GF-D8 (cell line): ENCODE measurements at places on chromosomes 6 and 20.

DNA sequence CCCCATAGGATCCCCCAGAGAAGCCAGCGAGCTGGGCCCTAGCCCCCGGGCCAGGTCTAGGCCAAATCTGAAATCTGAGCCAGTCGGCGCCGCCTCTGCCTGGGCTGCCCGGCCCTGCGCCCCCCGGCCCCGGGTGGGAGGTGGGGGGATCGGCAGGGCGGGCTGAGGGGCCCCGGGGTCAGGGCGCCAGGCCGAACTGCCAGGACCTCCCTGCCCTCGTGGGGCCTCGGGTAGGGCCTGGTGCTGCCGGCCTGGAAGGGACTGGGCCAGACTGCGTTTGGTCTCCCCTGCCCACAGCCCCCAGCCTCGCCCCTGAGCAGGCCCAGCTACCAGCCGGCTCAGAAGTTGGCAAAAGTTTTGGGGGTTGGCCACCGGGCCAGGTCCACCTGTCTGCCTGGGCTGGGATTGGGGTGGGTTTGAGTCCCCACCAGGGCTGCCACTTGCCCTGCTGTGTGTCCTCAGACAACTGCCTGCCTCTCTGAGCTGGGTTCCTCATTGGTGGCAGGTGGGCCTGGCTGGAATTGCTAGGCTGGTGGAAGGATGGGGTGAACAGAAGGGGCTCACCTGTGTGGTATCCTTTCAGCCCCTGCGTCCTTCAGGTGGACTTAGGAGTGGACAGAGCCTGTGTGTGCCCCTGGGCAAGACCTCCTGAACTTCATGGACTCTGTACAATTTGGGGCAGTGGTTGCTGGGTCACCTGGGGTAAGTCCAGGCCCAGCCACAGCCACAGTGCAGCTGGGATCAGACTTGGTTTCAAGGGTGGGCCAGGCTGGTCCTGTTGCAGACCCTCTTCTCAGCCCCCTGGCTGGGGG, 801 bp downstream of the SRC start:
- no peak for DNase-seq

DNA sequence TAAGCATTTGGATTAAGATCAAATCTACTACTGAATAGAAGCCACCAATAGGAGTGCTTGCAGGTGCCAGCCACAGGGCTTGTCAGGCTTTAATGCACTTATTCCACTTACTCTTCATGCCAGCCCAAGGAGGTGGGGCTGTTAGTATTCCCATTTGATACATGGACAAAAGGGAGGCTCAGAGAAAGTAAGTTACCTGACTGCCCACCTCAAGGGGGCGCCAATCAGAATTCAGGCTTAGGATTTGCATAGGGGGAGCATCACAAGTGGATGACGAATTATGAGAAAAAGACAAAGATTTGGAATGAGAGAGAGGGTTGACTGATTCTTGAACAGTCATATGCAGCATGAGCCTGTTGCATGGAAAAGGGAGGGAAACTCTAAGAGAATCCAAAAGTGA, 188.4 kb upstream of the TSHZ2 start:
- DNase-seq, result no peak

- no peak for DNase-seq
Measured at GRCh38 chr6:35016502-35017321, 124.4 kb downstream of the TCP11 start.

DNA sequence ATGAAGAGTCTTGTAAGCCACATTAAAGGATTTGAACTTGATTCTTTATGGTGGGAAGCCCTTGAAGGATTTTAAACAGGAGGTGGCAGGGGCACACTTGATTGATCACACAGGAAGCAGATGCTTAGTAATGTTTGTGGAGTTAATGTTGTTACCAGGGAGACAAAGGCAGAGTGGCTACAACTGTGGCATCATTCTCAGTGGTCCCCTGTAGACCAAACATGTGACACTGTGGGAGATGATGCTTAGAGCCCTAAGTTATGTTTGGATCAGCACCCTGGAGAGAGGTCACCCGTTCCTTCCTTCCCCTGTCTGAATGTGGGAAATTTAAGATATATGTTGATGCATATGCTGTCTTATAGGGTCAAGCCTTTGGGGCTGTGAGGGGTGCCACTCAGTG, 53.2 kb downstream of the EIF2S2 start:
- DNase-seq, result no peak

GRCh38 chr6:65289491-65289890, 417.5 kb downstream of the EYS start:
- DNase-seq, result no peak

- DNase-seq, result no peak
Measured at GRCh38 chr6:6348256-6348655, 27.8 kb upstream of the F13A1 start.

GRCh38 chr6:30722280-30723112, 2.3 kb downstream of the TUBB start:
- DNase-seq, result peak; percentile 39

DNA sequence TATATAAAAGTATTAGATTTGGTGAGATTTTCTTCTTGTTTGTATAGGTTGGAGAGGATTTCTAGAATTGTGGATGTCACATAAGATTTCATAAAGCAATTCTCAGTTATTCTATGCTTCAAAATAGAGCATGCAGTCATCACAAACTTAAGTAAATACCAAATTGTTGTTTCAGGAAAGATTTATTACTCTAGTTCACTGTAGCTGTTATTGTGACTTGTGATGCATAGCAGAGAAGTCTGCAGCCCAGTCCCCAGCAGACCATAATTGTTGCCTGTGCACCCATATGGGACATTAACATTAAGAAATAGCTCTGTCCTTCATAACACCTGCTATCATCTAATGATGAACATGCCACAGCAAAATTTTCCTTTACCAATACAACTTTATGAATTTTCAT, 228.0 kb upstream of the FAM83B start:
- DNase-seq, result no peak

GRCh38 chr6:39338397-39338796, 15.9 kb upstream of the KCNK16 start:
- DNase-seq, result no peak

- DNase-seq, result no peak
Measured at GRCh38 chr6:63121166-63121565, 90.1 kb upstream of the FKBP1C start.

GRCh38 chr6:35449287-35449881, 2.8 kb upstream of the FANCE start:
- peak; percentile 61 for DNase-seq

- no peak for DNase-seq
Measured at GRCh38 chr6:20498041-20498385, 36.2 kb upstream of the CDKAL1 start.

DNA sequence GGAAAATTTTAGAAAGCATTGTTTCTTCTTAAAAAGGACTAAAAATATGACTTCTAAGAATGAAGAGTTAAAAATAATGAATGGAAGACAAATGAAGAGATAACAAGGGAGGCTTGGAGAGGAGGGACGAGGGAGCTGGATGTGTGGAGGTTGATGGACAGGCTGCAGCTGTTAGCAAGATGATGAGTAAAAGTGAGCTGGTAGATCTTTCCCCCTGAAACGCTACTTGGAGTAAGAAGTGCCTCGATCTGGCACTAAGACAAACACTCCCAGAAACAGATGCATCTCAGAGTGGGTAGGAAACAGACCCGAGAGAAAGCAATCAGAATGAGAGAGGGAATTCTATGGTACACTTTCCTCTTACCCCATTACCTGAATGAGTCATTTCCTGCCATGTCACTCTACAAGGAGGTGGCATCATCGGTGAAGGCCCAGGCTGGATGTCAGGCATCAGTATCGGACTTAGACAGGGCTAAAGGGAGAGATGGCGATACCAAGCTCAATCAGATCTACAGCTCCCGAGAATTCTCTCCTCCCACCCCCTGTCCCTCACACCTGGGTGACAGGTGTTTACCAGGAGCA, 154.1 kb upstream of the BMP2 start:
- DNase-seq, result no peak

DNA sequence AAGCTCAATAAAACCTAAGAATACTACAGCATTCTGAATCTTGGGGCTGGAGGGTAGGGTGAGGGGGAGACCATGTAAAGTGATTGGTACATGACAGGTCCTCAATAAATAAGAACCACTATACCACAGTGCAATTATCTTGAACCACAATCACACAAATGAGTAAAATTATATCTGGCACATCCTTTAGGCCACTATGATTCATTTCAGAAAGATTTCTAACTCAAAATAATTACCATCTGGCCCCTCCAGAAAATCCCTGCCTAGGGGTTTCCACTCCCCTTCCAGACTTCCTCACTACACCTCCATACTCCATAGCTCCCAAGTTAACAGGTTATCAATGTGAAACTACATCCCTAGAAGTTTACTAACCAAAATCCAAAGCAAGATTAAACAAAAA, 19.7 kb downstream of the AKIRIN2 start:
- no peak for DNase-seq

GRCh38 chr20:62617711-62618483, 24.4 kb upstream of the SLCO4A1 start:
- DNase-seq, result peak; percentile 70

DNA sequence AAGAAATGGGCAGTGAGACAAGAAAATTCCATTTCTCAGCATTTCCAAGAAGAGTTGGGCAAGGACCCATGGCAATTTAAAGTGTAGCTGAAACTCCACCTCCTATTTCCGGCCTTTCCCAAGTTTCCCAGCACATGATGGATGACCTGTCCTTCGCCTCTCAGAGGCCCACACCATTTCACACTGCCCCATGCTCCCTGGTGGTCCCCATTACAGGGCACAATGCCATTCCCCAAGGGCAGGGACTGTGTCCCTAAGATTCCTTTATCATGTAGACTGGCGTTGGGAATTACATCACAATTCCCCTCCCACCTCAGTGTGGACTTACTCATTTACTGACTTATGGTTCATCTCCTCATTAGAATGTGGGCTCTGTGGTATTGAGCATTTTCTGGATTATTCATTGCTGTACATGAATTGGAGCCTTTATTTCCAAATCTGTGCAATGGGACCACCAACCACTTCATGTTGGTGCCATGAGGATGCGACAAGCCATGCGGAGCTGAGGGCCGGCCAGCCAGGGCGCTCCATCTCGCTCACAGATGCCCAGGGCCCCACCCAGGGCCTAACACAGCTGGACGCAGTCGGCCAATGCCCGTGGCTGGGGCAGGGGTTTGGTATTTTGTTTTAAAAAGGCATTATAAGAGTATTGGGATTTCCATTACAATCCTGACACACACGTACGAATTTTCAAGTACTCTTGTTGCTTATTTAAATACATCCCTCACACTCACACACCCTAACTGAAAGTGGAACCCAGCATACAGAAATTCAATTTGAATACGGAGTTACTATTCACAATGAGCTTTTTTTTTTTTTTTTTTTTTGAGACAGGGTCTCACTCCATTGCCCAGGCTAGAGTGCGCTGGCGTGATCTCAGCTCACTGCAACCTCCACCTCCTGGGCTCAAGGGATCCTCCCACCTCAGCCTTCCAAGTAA, 5.4 kb downstream of the ACSS1 start:
- DNase-seq, result no peak

DNA sequence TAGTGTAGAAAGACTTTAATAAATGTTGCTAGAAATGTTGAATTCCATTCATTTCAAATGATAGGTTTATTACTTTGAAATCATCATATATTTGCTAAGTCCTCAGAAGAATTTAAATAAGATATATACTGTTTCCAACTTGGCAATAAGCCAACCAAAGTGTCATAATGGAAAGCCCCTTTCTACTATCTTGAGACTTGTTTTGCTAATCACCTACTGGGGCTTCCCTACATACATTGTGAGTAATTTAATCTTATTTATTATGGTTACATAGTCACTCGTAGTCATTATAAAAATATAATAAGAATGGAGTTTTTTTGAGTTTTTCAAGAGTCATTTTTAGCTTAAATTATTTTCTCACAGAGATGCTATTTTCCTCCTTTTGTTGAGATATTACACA, 20.7 kb downstream of the COL19A1 start:
- DNase-seq, result no peak

DNA sequence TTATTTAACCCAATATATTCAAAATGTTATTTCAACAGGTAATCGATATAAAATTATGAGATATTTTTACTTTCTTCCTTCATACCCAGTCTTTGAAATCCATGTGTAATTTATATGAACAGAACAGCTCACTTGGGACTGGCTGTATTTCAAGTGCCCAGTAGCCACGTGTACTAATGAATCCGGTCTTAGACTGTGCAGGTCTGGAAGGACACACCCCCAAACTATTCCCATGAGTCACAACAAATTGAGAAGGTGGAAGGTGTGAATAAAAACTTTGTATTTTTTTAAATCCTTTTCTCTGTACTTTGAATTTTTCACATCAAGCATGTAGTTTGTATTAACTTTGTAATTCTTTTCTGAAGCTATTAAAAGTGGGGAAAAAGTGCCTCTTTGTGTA, 2.8 kb downstream of the UNC5CL start:
- no peak for DNase-seq

GRCh38 chr20:32991383-32991782, 12.8 kb downstream of the SUN5 start:
- no peak for DNase-seq

DNA sequence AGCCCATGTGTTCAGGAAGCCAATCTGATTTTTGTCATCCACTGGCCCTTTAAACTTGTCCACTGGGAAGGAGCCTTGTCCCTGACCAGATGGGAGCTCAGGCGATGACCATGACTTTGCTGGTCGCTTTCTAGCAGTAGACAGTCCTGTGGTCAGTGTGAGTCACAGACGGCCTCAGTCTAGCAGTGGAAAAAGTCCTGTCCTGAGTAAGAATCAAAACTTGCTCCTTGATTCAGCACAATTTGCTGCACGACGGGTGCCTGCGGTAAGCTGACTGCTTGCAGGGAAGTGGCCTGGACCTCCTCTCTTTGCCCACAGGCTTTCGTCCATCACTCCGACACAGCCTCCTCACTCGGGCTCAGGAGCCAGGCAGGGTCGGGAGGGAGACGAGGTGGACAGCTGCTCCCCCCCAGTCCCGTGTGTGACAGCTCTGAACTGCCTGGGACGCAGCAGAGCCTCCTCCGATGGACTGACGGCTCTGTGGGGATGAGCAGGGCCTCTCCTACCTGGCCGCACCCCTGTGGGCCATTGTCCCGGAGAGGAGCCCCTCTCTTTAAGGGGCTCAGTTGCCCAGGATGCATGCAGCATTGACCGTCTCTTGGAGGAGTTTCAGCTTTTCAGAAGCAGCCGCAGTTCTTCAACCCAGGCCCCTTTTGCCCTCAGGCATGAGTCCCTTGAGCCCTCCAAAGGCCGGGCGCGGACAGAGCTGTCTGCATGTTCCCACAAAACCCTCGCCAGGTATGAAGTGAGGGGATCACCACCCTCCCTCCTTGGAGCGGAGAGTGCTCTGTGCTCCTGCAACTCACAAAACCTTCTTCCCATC, 209.2 kb downstream of the ANKRD60 start:
- DNase-seq, result no peak

DNA sequence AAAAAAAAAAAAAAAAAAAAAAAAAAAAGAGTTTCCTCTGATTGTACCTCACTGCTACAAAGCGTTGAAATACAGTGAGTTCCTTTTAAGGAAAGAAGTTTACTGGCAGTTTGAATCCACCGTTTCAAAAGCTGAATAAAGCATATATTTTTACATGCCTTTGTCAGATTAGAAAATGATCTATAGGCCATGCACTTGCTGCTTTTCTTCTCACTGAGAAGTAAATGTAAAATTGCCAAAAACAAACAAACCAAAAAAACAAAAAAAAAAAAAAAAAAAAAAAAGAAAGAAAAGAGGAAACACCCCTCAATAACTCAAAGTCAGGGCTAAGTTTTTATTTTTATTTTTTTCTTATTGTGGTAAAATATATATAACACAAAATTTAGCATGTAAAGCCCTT, 81.9 kb downstream of the LYRM4 start:
- no peak for DNase-seq
